Astrocyte (in vitro differentiated cells and primary cell): ENCODE measurements at places on chromosomes 6 and 20. TPM values are rescaled to one million over a fixed set of nuclear protein-coding genes. Genes with fewer than 3 reads are reported as not detected.
A peak's percentile ranks its signal among the peaks of the same experiment; 100 is the strongest.

RTF2 gene
- total RNA-seq = 76.5 and 81.4 TPM in 2 replicates

OOEP gene
- total RNA-seq = not detected in 2 replicates

RPS18 gene
- total RNA-seq = 1,911 and 2,061 TPM in 2 replicates

LY86 gene
- not detected in 2 replicates for total RNA-seq

TSPO2 gene
- not detected in 2 replicates for total RNA-seq

DNA sequence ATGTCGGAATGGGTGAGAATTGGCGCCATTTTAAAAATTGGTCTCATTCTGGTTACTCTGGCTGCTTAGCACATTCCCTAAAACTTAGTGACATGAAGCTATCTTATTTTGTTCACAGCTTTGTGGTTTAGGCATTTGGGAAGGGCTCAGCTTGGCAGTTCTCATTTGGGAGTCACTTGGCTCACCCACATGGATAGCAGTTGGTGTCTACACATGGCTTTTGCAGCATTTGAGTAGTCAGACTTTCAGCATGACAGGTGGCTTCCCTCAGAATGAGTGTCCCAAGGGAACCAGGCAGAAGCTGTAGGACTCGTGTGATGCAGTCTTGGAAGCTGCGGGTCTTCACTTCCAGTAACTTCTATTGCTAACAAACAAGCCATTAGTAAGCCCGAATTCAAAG, 64.6 kb downstream of the UST start:
- no peak for DNase-seq

DNA sequence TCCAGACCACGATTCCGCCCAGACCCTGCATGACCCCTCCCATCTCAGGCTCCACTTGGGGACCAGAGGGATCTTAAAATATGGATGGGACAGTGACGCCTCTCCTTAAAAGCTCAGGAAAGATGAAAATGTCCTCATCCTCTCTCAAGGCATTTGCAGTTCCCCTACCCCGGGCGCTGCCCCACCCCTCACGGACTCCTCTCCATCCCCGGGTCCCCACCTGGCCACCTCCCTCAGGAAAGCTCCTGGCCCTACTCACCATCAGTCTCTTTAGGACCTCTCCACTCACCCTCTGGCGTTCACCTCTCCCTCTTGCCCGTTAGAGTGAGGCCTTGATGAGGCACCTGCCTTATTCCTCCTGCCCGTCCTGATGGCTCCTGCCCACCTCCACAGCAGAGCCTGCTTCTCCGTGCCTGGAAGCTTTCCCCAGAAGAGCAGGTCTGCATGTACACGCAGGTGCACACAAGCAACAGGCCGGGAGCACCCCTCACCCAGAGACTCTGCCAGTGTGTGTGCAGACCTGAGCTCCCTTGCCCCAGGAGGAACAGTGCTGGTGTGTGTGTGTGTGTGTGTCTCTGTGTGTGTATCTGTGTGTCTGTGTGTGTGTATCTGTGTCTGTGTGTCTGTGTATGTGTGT, 105.6 kb upstream of the NXT1 start:
- no peak for DNase-seq

DNA sequence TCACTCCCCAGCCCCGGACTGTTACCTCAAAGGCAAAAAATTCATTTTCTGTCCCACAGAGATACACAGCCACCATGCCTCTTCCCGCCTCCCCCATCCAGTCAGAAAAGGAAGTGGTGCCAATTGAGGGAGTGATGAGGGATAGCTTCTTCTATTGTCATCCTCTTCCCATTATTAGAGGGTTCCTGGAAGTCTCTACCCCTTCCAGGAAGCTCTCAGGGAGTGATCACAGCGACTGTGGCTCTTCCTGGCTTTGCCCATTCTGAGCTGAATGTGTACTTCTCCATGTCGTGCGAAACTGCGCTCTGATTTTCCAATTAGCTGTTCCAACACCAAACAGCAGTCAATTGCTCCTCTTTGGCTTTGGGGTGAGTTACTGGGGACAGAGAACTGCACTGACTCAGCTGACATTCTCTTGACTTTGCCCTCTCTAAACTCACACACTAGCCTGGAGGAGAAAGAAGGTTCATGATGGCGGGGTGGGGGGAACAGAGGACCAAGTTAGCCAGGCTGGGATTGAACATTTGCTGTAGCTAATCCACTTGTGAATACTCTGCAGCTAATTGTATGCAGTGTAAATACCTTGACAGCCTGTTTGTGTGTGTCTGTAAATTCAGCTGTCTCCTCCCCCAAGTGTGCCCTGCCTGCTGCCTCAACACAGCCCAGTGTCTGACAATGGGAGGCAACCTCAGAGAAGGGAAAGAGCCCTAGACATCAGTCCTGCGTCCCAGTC, 2.4 kb upstream of the MDGA1 start:
- DNase-seq = no peak

GRCh38 chr6:151101161-151101815, 138.5 kb upstream of the AKAP12 start:
- DNase-seq = no peak

GRCh38 chr6:151723152-151723551, 84.3 kb upstream of the ESR1 start:
- no peak for DNase-seq

DNA sequence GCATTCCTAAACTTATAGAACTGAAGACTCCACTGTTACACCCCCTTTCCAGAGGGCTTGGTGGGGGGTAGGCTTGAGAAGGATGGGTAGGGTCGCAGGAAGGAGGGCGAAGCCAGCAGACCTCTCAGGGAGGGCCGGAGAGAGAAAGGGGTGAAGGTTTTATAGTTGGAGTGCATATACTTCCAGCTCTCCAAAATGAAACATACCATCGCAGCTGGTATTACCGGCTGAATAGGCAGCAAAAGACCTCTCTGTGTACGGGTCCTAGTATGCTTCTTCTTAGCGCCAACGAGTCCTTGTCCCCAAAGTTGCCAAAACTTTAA, 1.0 kb upstream of the VGLL2 start:
- DNase-seq = no peak

DNA sequence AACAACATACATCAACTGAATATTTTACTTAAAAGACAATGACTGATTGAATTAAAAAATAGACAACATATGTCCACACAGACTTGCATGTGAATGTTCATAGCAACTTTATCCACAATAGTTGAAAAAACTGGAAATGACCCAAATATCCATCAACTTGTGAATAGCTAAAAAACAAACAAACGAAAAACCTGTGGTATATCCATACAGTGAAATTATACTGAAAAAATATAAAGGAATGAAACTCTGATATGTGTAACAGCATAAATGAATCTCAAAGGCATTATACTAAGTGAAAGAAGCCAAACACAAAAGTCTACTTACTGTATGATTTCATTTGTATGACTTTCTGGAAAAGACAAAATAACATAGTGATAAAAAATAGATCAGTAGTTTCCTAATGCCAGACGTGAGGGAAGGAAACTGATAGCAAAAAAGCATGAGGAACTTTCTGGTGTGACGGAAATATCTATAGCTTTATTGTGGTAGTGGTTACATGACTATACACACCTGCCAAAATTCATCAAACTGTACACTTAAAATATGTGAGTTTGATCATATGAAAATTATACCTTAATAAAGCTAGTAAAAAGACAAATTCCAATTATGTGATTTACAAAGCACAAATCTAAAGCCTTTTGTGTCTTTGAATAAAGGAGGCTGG, 123.2 kb downstream of the BACH2 start:
- DNase-seq = no peak

DNA sequence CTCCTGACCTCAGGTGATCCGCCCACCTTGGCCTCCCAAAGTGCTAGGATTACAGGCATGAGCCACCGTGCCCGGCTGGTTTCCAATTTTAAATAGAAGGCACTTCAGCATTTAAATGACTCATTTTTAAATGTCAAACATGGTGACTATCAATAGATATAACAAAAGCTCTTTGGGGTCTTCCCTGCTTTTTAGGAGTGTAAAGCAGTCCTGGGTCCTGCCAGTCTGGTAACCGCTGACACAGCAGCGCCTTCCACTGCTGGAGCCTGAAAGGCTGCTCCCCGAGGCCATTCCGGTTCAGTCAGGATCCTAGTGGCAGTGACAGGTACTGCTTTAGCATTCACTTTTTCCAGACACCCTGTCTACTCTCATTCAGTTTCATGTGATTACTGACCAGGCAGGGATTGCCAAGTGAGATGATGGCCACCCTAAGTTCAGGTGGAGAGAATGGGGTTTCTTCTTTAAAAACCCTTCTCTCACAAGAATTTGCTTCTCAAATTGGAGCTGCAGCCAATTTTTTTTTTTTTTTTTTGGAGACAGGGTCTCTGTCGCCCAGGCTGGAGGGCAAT, 5.1 kb downstream of the DIDO1 start:
- DNase-seq = peak; percentile 34

DNA sequence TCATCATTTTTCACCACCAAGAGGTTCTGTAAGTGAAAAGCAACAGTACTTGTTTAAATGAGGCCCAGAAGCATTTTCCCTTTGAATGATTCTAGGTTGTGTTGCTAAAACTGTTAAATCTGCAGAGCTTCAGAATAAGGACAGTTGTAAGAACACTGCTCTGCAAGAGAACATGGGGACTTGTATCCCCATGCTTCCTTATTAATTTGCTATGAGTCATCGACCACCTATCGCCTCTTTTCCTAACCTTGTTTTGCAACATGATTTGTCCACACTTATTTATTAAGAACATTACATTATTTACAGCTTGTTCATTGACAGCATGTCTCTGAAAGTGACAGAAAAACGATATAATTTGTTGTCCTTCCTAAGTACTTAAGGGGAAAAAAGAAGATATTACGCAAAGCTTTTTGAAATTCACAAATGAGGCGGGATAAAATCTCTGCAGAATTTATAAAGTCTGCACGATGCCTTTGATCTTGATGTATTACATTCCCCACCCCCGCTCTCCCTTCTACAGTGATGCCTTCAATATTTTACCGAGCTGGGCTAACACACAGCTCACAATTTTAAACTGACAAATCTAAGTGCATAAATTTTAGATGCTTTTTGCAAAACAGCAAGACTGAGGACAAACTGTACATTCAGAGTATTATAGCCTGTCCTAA, 220.0 kb upstream of the SPTLC3 start:
- DNase-seq = no peak

DNA sequence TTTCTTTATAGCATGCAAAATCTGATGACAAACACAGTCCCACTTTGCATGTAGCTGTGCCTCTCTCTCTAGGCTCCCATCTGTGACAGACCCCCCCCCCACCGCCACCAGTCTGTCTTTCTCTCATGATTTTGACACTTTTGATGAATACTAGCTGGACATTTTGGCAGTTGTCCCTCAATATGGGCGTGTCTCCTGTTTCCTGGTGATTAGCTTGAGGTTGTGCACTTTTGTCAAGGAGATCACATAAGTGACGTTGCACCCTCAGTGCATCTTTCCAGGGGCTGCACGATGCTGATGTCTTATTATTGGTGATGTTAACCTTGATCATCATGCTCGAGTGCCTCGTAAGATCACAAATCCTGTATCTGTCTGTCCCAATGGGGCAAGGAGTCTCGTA, 155.1 kb downstream of the EYA2 start:
- DNase-seq = no peak

DNA sequence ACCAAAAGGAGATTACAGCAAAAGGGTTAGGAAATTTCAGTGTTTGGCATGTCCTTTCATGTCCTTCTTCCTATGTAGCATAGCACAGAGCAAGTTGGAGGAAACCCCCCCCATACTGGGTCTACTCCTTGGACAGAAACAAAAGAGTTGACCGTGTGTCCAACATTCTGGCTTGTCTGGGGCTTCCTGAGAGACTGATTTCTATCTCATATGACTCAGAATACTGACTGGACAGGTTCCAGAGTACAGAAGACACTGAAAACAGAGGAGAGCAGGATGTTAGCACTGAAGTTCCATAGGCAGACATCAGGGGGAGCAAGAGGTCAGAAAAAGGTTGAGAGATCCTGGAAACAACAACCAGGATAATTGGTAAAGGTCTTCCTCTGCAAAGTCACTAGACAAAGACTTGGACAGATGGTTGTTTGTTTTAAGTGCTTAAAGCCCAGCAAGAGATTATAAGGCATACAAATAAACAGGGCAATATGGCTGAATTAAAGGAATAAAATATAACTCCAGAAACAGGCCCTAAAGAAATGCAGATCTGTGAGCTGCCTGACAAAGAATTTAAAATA, 48.4 kb downstream of the USP49 start:
- peak; percentile 91 for DNase-seq

DNA sequence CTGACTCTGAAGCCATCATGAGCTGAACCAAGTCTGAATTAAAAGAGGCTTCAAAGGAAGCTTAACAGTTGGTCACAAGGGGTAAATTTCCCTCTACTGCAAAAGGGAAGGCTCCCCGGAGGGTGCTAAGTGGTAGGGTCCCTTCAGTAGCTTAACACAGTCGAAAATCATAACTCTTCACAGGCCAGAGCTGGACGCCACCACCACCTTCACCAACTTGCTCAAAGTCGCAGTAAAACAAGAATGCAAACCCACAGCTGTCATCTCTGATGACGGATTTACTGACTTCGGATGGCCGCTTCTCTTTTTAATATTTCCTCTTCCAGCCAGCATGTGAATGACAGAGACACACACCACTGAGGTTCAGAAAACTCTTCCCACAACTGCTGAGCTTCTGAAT, 144.7 kb upstream of the FBXL4 start:
- DNase-seq = no peak

GRCh38 chr6:133817460-133818047, 71.4 kb upstream of the TCF21 start:
- DNase-seq = no peak

DNA sequence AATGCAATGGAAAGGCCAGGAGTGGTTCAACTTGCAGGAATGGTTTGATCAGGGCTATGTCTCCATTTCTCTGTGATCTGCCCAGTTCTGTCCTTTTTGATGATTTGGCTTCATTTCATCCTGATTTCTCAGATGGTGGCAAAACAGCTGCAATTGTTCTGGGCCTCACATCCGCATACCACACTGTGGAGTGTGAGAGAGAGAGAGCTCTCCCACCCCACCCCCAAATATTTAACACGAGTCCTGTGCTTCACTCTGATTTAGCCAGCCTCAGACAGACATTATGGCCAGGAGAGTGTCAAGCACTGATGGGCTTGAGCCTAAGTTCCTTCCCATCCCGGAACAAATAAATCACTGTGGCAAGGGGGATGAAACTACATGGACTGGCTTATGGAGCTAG, 284.6 kb downstream of the CDC5L start:
- DNase-seq = no peak

- no peak for DNase-seq
Measured at GRCh38 chr6:53465732-53466131, 79.2 kb downstream of the GCLC start.

DNA sequence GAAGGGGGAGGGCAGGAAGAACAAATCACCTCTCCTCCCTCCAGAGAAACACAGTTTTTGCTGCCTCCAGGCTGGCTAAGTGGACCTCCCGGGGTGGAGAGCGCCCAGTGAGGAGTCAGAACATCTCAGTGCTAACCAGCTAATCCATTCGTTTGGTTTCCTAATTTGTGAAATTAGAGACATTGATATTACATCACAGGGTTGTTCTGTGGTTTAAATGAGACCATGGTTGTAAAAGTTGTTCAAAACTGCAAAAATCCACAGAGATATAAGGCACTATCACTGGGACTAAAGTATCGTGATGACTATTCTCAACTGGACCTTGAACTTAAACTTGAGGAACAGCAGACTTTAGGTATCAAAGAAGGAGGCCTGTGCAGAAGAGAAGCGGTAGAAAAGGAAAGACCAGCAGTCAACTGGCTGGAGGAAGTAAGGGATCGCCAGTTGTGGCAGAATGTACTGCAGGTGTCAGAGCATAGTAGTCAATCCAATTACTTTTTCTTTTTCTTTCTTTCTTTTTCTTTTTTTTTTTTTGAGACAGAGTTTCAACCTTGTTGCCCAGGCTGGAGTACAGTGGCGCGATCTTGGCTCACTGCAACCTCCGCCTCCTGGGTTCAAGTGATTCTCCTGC, 33.9 kb downstream of the RIPOR2 start:
- no peak for DNase-seq

GRCh38 chr20:57440678-57441509, 49.7 kb downstream of the RBM38 start:
- no peak for DNase-seq
